Stimulated activated CD8-positive, alpha-beta memory T cell treated with anti-CD3 and anti-CD28 coated beads, Interleukin-4, amount 100 ng/mL, for 48 hours (primary cell): ENCODE measurements at places on chromosomes 2 and 18.

GRCh38 chr2:232094201-232094600, 132.7 kb downstream of the DIS3L2 start:
- no peak for DNase-seq

GRCh38 chr18:68780802-68781635, 16.9 kb upstream of the CCDC102B start:
- no peak for DNase-seq

DNA sequence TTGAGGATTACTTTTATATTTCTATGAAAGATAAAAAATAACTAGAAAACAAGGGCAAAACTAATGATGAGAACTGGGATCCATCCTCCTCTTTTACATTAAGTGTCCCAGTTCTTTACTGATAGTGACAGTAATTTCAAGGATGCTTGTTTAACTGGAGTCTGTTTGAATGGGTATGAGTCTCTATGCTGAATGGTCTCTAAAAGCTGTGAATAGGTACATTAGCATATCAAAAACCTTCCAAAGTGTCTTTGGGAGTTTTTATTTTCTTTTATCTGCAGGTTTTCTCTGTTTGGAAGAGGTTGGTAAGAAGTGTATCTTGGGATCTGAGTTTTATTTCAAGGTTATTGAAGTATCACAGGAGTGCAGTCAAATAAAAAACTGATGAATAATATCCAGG, 30.0 kb downstream of the DSEL start:
- DNase-seq = no peak

DNA sequence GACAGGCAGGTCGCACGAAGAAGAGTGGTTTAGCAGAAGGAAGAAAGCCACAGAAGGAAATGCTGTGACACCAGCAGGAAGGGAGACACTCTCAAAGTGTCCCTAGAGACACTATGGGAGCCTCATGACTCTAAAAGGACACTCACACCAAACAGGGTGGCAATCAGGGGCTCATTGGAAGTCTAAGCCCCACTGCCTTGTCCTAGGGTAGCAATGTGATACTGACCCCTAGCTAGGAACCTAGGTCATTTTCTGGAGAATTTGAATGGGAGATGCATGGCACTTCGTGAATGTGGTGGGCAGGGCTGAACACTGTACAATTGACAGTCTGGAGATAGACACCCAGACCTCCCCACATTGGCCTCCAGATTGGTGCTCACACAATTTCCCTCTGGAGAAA, 385.0 kb downstream of the EIPR1 start:
- no peak for DNase-seq

- DNase-seq = no peak
These were observed 156.4 kb downstream of the NCKAP5 start for GRCh38 chr2:133411857-133412256.

DNA sequence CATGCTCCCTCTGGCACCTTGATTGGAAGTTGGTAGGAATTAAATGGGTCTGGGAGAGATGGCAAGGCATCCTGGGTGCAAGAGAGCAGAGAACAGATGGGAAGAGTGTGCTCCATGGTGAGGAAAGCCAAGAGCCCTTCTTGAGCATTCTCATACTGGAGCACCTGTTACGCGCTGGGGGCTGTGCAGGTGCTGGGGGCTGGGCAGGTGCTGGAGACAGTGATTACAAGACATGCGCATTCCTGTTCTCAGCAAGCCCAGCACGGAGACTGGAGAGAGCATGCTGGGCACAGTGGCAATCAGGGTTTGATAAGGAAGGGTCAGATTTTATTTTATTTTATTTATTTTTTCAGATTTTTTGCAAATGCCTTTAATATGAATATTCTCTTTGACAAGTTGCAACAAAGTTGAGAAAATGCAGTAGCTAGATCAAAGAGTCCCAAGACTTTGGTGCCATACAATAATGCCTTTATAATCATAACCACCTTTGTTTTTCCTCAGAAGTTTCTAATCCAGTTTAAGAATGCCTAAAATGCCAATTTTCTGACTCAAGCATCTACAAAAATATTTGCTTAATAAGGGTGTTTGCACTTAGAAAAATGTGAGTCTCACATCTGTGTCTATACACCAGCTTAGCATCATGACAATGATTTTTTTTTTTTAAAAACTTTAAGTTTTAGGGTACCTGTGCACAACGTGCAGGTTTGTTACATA, 193.3 kb downstream of the RNF152 start:
- no peak for DNase-seq

GRCh38 chr2:201908901-201909300, 102.6 kb downstream of the CDK15 start:
- DNase-seq = no peak

- no peak for DNase-seq
These were observed 64.5 kb downstream of the CELF4 start for GRCh38 chr18:37501136-37501535.

DNA sequence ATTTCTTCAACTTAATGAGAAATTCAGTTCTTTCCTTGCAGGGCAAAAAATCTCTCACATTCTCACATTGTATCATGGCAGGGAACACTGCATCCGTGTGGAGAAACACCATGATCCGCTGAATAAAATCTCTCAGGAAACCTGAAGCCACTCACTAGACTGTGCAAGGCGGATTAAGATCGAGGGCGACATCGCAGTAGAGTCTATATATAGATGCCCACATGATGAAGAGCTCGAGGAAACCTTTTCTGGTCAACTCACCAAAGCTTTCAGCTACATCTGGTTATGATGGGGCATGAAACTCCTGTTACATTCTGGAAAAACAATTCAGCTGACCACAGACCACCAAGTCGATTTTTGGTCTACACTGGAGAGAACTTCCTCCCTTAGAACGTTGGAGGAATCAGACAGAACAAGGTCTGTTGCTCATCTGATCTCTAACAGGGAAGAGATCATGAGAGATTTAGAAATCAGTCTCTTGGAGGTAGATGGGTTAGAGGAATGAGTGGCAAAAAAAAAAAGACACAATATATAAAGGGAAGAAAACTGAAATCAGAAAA, 162.9 kb upstream of the ZNF516 start:
- DNase-seq = peak; percentile 27

DNA sequence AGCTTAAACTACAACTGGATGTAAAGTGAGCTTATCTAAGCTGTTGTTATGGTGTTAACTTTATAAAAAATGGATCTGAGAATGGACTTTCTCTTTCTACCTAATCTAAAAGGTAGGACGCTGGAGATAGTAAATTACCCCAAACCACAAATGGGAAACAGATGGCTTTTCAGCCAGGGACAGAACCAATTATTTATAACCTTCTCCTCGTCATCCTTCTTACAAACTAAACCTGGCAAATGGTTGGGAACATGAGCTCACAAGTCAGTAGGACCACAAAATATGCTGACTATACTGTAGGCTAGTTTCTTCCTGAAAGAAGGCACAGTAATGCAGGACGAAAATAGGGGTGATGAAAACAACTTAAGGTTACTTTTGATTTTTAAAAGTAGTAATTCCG, 32.7 kb upstream of the ZDBF2 start:
- no peak for DNase-seq

DNA sequence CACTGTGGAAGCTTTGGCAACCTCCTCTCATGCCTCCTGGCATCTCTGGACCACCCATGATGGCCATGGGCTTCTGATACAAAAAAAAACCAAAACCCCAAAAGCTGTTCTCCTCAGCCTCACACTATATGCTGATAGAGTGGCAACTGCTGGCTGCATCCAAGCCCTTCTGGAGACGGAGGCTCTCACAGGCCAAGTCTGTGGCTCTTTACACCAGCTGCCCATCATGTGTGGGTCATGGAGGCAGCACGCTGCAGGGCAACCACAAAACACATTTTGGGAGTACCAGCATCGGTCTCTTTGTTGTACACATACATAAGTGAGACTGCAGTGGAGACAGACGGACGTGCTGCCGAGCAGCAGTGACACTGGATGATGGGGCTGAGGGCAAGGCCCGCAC, 45.3 kb downstream of the SP110 start:
- DNase-seq = no peak

DNA sequence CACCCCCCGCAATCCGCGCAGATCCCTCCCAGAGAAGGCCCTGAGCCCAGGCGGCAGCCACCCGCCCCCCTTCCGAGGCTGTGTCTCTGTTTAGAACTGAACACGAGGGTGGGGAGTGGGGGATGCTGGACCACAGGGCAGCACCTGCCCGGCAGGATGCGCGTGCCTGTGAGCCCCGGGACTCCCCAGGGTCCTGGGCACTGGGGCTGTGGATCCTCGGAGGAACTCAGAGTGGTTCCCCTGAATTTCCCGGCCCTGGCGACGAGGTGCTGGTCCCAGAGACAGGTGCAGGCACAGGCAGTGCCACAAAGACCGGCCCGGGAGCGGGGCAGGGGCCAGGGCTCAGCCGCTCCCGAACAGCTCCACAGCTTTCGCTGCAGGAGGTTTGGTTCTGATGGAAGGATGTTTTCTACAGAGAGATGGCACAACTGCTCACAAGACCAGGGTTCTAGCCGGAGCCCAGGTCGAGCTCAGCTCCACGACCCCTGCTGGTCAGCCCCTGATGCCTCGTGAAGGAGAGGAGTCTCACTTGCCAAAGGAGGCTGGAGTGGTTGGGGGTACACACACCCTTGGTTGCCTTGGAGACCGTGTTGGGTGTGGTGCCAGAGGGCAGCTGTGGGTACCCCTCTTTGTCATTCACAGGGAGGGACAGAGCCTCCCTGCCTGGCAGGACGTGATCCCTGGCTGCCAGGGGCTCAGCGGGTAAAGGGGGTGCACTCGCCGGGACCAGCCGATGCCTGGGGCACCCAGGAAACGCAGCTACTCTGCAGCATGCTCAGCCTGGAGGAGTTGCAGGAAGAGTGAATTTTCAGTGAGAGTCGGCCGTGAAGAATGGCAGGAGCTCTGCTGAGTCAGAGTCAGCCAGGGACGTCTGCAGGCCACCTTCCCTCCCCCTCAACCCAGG, 4.4 kb upstream of the NEU4 start:
- peak; percentile 55 for DNase-seq

- DNase-seq = no peak
These were observed 220.9 kb upstream of the REV1 start for GRCh38 chr2:99710721-99711120.

GRCh38 chr18:78238404-78239089, 741.1 kb upstream of the SALL3 start:
- no peak for DNase-seq

DNA sequence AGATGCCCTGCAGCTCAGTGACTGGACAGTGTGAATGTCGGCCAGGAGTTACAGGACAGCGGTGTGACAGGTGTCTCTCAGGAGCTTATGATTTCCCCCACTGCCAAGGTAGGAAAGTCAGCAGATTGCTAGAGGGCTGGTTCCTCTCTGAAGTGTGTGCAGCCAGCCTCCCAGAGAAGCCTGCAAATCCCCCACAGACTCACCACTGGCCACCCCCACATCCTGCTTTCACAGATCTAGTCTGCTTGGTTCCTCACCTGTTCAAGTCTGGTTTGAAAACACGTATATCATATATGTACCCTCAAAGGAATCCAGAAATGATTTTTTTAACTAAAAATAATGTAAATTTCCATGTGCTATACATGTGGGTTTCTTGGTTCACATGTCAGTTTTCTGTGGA, 121.1 kb downstream of the LAMA3 start:
- peak; percentile 42 for DNase-seq

GRCh38 chr2:96264656-96265348, 995 bp downstream of the TMEM127 start:
- DNase-seq = peak; percentile 48

DNA sequence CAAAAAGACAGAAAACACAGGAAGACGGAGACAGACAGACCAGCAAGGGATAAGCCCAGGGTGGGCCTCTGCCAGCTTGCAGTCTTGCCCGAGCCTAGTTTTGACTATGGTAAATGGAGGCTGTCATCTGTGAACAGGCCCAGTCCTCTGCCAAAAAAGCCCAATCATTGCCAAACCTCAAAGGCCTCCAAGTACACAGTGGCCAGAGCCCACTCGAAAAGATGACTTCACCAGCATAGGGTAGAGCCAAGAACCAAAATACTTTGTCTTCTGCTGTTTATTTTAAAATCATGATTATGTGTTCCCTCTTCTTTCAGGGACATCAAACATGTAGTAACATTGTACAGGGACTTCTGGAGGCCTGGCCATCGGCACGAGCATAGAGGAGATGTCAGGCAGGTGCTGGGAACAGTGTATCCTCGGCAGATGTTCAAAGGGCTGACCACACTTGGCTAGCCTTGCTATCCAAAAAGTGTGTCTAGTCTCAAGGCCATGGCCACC, 66.0 kb downstream of the TTC32 start:
- no peak for DNase-seq
